ENCODE measurements at places on chromosomes 13 and 19.
A peak's percentile ranks its signal among the peaks of the same experiment; 100 is the strongest.

DNA sequence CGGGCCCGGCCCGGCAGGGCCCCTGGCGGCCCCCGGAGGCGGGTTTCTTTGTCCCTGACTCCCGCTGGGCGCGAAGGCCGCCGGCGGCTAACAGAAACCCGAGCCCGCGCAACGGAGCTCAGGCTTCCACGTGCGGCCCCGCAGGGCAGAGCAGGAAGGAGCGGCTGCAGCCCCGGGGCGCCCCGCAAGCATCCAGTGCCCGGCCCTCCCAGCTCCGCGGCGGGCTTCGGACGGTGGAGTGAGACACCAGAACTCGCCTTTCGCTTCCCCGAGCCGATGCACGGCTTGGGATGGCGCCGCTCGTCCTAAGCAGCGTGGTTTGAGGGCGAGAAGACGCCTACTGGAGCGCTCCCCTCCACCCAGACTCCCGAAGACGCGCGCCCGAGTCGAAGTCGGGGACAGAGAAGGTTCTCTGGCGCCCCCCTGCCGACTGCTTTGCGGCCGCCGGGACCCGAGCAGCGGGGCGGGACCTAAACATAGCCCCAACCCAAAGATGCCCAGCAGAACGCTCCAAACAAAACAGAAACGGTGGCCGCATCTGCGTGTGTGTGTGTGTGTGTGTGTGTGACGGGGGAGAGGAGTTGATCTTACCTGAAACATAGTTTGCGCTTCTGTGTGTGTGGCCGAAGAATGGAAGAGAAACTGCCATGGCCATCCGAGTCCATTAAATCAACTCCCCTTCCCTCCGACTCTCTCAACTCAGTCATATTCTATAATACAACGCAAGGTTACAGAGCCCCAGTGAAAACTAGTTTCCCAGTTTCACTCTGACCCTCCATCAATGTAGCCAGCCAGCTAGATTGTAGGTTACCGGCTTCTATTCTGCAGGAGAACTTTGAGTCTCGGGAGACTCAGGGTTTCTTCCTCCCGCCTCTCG is 629 bp upstream of the FGF9 start:
- DNase-seq, result peak; percentile 61

GRCh38 chr13:108225440-108225839 is 7.2 kb downstream of the ABHD13 start:
- DNase-seq, result no peak

- DNase-seq, result no peak
Measured at GRCh38 chr13:33707449-33707848, 110.5 kb upstream of the RFC3 start.

DNA sequence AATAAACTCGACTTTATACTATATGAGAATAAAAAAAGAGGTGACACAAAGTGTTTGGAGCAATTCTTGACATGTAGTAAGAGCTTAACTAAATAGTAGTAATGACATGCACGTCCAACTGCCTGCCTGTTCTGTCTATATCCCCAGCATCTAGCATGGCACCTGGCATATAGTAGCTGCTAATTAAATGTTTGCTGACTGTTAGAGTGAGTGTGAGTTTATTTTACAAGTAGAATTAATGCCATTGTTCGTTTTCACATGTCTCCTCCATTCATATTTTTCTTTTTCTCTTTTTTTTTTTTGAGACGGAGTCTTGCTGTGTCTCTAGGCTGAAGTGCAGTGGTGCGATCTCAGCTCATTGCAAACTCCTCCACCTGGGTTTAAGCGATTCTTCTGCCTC is 38.4 kb upstream of the RNF113B start:
- no peak for DNase-seq

- DNase-seq, result no peak
Measured at GRCh38 chr13:60386250-60386649, 10.8 kb upstream of the TDRD3 start.

DNA sequence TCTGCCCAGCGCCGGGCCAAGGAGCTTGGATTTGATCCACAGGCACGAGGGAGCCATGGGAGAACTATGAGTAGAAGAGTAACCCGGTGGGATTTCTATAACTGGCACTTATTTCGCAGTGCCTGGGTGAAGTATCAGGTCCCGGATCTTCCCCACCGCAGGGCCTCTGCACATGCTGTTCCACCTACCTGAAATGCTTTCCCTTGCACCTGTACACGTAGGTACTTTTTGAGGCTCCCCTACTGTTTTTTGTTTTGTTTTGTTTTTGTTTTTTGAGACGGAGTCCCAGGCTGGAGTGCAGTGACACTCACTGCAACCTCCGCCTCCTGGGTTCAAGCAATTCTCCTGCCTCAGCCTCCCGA is 402 bp upstream of the KANK3 start:
- DNase-seq, result no peak

DNA sequence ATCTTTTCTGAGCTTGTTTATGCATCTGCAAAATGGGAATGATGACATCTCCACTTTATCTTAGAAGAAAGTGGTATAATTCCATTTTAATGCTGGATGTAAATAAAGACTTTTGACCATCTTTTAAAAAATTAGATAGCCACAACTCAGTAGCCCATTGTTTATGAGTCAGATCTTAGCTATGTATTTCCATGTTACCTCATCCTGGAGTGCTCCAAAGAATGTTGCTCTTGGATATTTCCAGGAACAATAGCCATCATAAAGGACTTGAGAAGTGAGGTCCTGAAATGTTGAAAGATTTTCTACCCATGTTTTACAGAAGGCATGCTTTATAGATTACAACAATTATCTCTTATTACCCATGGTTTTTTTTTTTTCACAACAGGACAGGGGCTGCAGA is 229.3 kb upstream of the EDNRB start:
- DNase-seq, result no peak

GRCh38 chr19:31459430-31459829 is 110.2 kb upstream of the TSHZ3 start:
- DNase-seq, result no peak

GRCh38 chr13:114315074-114315785 is 927 bp downstream of the CHAMP1 start:
- peak; percentile 14 for DNase-seq

DNA sequence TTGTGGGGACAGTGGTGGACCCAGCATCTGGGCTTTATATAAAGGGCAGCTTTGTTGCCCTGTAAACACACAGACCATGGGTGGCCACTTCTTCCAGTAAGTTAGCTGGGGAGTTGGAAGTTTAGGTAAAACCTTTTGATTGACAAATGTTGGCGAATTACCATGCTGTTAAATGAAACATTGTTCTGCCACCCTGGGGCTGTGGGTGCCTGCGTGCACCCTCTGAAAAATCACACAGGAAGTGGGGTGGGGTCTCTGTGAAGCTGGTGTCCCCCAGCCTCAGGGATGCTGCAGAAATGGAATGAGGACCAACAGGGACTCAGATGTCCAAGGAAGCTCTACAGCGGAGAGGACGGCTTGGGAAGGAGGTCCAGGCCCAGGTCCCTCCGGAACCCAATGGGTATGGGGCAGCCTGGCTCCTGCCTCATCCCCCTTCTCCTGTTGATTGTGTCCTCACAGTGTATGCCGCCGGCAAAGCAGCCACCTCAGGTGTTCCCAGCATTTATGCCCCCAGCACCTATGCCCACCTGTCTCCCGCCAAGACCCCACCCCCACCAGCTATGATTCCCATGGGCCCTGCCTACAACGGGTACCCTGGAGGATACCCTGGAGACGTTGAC is 2.8 kb upstream of the USF2 start:
- DNase-seq, result no peak

DNA sequence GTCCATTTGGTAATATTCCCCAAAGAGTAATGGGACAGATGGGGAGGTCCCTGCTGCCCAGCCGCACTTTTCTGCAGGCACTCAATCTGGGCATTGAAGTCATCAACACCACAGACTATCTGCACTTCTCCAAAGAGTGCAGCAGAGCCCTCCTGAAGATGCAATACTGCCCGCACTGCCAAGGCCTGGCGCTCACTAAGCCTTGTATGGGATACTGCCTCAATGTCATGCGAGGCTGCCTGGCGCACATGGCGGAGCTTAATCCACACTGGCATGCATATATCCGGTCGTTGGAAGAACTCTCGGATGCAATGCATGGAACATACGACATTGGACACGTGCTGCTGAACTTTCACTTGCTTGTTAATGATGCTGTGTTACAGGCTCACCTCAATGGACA is 295.0 kb downstream of the GPC5 start:
- no peak for DNase-seq

- DNase-seq, result no peak
Measured at GRCh38 chr13:114230117-114230516, 4.6 kb upstream of the CDC16 start.

- no peak for DNase-seq
Measured at GRCh38 chr13:20775961-20776360, 2.2 kb upstream of the EEF1AKMT1 start.

- peak; percentile 14 for DNase-seq
Measured at GRCh38 chr13:113904411-113904810, 40.5 kb upstream of the GAS6 start.

DNA sequence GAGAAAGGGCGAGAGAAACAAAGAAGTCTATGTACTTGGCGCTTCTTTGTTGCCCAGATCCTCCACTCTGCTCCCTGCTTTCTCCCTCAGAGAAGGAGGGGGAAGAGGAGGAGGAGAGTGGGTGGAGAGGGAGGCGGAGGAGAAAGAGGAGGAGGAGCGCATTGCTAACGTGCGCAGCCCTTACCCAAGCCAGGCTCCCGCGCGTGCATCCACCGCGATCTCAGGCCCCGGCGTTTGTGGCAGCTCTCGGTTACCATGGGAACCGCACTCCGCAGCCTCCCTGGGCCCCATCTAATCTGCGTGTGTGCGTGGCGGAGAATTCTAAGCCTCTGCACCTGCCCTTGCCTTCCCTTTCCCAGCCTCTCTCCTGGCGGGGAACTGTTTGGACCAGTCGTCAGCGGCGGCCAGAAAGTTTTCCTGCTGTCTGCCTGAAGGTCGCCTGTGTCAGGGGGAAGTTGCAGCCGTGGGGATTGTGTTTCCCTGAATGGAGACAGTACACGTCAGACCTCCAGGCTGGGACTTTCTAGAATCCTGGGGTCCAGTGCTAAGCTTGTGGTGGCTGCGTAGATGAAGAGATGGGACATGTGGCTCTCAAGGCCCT is at the start of gene ERICH6B:
TSS of gene ERICH6B (minus strand) at position 239 of the 601 bp plus-strand sequence. CDS start 18,734 bp downstream, outside the sequence.
- no peak for DNase-seq

DNA sequence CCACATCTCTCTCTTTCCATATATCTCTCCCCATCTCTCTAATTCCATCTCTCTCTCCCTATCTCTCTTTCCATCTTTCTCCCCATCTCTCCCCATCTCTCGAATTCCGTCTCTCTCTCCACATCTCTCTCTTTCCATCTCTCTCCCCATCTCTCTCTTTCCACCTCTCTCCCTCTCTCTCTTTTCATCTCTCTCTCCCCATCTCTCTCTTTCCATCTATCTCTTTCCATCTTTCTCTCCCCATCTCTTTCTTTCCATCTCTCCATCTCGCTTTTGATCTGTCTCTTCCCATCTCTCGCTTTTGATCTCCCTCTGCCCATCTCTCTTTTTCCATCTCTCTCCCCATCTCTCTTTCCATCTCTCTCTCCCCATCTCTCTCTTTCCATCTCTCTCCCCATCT is 25.6 kb downstream of the ADGRE3 start:
- DNase-seq, result no peak

- no peak for DNase-seq
Measured at GRCh38 chr13:104140552-104140951, 1074.3 kb upstream of the SLC10A2 start.

DNA sequence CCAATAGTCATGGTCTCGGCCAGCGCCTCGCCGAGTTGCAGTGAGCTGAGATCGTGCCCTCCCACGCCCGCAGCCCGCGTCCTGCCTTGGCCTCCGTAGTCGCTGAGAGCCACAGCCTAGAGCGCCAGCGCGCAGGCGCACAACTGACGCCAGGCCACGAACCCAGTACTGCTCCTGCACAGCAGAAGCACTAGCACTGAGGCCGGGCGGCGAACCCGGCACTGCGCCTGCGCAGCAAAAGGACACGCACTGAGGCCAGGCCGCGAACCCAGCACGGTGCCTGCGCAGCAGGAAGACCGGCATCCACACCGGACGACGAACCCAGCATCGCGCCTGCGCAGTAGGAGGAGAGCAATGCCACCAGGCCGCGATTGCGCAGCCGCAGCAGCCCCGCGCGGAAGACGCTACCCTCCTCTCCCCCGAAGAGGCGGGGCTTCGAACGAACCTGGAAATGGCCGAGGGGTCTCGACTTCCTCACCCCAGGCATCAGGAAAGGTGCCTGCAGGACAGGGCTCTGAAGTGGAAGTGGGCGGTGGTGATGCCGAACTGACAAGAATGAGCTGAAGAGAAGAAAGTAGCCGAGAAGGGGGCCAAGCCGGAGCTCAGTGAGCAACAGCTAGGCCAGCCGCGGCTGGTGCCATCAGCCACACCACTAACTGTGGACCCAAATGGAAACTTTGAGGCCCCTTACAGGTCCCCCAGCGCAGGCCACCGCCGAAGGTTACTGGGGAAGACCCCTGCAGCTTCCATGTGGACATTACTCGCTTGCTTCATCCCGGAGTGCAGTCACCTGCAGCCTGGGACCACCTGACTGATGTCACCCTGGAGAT is 7.5 kb downstream of the F10 start:
- peak; percentile 38 for DNase-seq

GRCh38 chr13:48977286-48977625 is 1.5 kb downstream of the FNDC3A start:
- peak; percentile 7 for DNase-seq

DNA sequence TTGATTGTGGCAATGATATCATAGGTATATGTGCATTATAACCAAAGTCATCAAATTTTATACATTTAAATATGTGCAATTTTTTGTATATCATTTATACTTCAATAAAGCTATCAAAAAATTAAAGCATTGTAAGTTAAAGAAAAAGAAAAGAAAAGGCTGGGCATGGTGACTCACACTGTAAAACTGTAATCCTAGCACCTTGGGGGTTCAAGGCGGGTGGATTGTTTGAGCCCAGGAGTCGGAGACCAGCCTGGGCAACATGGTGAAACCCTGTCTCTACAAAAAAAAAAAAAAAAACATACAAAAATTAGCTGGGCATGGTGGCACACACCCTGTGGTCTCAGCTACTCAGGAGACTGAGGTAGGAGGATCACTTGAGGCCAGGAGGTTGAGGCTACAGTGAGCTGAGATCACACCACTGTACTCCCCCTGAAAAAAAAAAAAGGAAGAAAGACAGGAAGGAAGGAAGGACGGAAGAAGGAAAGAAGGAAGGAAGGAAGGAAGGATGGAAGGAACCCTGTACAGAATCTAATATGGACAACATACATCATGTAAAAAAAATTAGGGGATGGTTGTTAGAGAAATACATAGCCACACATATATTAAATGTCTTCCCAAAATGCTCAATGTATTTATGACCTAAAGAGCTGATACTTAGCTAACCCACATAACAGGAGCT is 21.7 kb upstream of the SLC25A30 start:
- no peak for DNase-seq

- DNase-seq, result peak; percentile 69
Measured at GRCh38 chr19:45075301-45076028, 813 bp downstream of the ZNF296 start.

- no peak for DNase-seq
Measured at GRCh38 chr13:57633950-57634838, 2.6 kb downstream of the PCDH17 start.

GRCh38 chr19:33535226-33535625 is 13.6 kb upstream of the PEPD start:
- DNase-seq, result no peak

GRCh38 chr19:45824531-45825262 is 9.6 kb upstream of the RSPH6A start:
- no peak for DNase-seq

All from activated CD4-positive, alpha-beta T cell treated with anti-CD3 and anti-CD28 coated beads, Interleukin-2, Interleukin-6, amounts not matched to agents 100 ng/mL and 50 ng/mL, durations not matched to agents 16 hours and 8 hours (primary cell).